BJ (cell line): ENCODE measurements at places on chromosomes 5 and 9.
A peak's percentile ranks its signal among the peaks of the same experiment; 100 is the strongest.

DNA sequence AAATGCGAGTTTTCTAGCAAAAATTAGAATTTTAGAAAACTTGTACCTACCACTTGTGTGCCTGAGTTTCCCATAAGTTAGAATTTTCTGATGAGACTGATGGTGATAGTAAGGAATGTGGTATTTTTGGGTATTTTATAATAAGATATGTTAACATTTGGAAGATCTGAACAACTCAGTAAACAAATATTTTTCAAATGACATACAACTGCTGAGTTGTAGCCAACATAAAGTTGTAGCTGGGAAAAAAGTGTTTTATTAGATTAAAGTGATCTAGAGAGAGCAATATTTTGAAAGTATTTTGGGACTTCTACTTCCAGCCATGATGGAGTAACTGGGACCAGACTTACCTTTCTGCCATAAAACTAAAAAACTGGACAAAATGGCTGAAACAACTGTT is 37.9 kb downstream of the GEMIN5 start:
- peak; percentile 38 for DNase-seq

DNA sequence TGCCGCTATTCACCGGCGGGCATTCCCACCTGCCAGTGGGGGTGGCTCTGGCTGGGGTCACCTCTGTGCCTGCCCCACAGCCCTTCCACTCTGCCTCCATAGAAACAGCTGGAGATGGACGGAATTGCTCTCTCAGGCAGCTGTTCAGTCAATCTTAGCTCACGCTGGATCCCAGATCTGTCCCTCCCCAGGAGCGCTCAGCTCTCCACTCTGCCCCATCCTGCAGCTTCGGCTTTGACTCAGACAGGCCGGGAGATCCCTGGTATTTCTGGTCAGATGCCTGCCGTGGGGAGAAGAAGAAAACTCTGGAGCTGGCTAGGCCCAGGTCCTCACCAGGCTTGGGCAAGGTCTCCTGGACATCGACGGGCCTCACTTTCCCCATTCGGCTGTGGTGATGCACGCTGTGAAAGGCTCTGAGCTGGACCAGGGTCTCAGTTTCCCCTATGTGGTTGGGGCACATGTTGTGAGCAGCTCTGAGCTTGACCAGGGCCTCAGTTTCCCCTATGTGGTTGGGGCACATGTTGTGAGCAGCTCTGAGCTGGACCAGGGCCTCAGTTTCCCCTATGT is 7.6 kb upstream of the SLC9A3 start:
- DNase-seq: no peak

DNA sequence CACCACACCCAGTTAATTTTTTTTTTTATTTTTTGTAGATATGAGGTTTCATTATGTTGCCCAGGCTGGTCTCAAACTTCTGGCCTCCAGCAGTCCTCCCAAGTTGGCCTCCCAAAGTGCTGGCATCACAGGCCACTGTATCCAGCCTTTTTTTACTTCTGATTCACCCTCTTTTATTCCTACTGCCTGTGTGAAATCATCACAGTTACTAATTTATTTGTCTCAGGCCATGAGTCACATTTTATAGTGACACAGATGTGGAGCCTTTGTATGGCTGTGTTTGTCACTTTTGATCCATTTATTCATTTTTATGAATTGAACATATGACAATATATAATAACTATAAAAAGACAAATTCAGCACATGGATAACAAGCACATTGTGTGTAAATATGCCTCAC is 67.1 kb upstream of the SNX2 start:
- no peak for DNase-seq

DNA sequence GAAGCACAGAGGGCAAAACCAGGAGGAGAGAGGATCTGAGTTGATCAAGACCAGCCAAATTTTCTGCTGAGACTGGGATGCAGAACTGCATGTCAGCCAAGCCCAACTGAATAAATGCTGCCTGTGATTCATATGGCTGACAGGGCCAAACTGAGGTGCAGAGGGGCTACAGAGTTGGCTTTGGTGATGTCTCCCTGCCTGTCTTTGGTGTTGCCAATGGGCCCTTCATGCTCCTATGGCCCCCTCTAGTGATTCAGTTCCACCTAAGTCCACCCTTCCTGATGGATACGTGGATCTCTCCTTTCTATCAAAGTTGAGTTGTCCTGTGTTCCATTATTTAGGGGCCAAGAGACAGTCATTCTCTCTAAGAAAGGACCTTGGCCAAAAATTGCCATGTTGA is 163.6 kb upstream of the TLE4 start:
- no peak for DNase-seq

DNA sequence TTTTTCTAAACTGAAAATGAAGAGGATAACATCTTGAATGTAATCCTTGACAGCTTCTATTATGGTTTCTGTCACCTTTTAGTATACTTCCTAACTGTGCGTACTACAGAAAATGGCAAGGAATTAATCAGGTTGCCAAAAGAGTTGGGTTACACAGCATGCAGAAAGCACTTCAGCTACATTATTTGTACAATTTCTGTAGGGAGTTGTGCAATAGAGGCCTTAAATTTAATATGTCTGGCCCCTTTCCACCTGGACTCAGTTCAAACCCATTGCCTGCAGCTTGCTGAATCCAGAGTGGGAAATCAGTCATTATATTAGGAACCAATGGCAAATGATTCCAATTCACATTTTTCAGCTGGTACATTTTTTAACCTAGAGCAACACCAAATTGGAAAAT is 549.7 kb downstream of the CSNK1G3 start:
- DNase-seq: no peak

DNA sequence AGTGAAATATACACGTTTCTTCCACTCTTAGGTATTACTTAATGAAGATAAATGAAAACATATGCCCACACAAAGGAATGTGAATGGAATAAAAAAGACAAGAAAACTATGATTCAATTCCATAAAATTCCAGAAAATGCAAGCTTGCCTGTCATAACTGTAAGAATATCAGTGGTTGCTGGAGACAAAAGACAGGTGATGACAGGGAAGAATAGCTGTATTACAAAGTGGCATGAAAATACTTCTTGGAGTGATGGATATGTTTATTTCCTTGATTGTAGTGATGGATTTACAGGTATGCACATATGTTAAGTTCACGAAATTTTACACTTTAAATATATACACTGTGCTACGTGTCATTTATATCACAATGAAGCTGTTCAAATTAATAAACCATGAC is 553.3 kb downstream of the HTR1A start:
- no peak for DNase-seq

DNA sequence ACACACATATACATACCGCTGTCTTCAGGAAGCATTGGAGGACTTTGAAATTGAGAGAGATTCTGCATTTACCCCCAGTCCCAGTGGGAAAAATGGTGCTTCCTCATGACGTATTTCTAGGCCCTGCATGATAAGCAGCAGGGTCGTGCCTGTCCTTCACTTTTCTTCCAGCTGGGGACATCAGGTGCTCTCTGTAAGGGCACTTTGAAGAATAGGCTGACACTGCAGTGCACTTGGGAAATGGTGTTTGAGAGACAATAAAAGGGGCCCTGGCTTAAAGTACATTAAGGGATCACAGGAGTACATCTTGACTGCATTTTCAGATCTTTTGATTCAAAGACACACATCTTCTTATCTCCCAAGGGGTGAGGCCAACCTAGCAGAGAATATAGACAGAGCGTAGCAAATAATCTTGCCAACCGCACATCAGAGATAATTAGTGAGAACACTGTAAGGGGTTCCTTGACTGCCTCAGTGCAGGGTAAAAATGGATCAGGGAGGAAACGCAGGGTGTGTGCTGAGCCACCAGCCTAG is 437.9 kb downstream of the CSNK1G3 start:
- no peak for DNase-seq
